ENCODE measurements at places on chromosomes 2 and 18.

DNA sequence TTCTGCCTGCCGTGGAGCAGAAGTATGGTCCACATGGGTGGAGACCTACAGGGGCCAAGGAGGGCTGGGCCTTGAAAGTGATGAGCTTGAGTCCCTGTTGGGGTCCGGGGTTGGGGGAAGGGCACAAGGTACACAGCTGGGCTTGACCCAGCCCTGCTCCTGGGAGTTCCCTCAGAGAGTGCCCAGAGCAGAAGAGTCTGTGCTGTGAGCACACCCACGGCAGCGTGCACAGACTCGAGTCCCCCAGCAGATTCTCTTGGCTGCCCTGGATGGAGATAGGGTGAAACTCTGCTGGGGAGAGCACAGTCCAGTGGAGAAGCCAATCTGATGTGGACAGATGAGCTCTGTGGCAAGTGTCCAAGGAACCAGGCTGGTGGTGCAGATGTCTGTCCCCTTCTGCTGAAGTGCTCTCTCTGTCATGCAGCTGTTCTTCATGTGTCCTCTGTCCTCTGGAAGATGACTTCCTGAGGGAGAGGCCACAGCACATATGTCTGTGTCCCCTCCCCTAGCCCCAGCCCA is 27.5 kb downstream of the INPP4A start:
- DNase-seq = peak; percentile 15

- no peak for DNase-seq
Measured at GRCh38 chr2:233857511-233858141, 3.3 kb upstream of the HJURP start.

DNA sequence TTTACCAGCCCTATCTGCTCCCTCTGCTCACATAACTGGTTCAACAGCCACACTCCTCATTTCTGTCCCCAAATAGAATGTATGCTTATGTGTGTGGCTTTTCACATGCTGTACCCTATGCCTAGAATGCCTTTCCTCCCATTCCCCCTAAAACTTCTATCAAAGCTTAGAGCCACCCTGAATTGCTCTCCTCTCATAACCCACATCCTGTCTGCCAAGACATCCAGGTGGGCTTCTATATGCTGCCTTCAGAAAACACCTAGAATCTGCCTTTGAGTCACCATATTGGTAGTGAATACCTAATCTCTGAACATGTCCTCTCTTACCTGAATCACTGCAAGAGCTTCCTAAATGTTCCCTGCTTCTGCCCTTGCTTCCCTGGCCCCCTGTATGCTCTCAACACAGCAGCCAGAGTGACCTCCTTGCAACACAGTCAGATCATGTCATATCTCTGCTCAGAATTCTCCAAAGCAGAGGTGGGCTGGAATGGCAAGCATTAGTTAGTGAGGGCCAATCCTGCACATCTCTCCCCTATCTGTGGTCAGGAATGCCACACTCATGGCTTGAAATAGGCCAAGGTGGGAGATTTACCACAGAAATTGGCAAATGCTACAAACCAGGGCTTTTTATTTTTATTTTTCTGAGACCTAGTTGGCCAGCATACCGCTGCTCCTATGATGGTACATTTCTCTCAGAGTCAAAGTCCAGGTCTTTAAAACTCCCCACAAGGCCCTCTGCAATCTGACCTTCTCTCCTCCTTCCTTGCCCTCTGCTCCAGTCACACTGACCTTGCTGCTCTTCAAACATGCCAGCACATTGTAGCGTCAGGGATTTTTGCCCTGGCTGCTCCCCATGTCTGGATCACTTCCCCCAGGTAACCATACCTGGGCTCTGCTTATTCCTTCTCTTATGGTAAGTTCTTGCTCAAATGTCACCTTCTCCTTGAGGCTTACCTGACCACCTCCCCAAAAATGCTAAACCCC is 111.8 kb upstream of the STON1 start:
- no peak for DNase-seq

- no peak for DNase-seq
Measured at GRCh38 chr2:73174244-73174643, 28.1 kb upstream of the NOTO start.

- DNase-seq = no peak
Measured at GRCh38 chr2:71806432-71806831, 341.2 kb downstream of the CYP26B1 start.

DNA sequence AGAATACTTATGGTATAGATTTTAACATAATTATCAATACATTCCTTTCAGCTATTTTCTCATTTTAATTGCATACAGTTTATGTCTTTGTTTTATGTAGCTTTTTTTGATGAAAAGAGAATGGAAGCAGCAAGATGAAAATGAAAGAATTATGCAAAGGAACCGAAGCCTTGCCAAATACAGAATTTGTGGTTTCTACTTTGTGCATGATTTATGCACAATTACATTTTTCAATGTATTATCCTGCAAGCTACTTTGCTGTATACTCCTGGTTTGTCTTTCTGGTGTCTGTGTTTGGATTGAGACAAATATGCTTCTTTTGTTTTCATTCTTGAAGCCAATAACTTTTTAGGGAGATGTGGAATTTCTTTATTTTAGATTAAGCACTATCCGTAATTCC is 1642.6 kb upstream of the CELF4 start:
- no peak for DNase-seq

DNA sequence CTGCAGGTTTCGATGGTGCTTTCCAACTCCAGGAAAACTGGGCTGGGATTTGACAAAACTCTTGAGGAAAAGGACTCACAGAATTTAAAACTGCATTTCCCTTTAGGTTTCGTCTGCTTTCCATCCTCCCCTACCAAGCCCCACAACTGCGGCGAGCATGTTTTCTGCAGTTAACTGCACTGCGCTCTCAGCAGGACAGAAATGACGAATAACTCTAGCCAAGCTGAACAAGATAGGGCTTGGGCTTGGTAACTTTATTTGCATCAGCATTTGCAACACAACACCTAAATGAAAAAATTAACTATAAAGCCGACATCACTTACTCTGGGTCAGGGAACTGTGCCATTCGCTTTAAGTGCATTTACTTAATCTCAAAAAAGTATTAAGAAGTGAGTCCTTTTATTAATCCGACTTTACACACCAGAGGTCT is 669 bp upstream of the PIKFYVE start:
- DNase-seq = peak; percentile 18

DNA sequence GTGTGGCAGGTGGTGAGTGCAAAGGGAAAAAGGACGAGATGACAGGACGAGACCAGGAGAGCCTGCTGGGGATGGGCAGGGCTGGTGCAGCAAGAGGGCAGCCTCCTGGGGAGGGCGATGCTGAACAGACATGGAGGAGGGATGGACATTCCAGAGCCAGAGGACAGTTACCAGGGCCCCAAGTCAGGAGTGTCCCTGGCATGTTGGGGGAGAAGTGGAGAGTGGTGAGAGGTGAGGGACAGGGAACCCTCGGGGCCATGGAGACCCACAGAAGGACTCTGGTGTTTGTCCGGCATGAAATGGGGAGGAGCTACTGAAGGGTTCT is 19.0 kb downstream of the MTERF4 start:
- no peak for DNase-seq

DNA sequence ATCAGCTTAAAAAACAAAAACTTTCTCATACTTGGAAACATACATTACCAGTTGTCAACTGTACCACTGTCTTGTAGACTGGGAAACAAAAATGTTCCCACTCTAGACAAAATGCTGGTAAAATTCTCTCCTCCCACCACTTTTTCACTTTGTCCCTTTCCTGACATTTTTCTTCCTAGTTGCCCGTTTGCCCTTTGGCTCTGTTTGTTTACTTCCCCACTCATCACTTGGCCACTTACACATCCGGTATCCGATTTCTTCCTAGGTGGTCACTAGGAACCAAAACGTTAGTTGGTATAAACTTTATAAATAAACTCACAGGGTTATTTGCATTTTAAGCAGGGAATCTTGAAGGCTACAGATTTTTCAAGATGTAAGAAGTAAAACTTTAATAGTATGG is 84.9 kb downstream of the METTL4 start:
- DNase-seq = no peak

GRCh38 chr2:161391737-161392506 is 24.2 kb upstream of the TBR1 start:
- DNase-seq = no peak

DNA sequence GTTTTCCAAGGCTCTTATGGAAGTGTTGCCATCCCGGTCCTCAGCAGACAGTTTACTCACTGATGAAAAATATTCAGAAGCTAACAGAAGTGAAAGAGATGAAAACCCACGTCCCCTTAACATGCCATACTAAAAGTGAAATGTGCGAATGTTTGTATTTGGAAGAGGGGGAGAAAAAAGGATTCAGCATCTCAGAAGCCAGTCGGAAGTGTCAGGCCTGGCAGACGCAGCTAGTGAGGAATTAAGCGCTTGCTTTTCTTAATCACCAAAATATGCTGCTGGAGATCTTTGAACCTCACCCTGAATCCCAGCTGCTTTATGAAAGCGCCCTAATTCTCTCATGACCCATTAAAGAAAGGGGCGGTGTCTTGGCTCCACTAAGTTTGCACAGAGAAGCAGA is 653.7 kb downstream of the DCDC2C start:
- DNase-seq = no peak

DNA sequence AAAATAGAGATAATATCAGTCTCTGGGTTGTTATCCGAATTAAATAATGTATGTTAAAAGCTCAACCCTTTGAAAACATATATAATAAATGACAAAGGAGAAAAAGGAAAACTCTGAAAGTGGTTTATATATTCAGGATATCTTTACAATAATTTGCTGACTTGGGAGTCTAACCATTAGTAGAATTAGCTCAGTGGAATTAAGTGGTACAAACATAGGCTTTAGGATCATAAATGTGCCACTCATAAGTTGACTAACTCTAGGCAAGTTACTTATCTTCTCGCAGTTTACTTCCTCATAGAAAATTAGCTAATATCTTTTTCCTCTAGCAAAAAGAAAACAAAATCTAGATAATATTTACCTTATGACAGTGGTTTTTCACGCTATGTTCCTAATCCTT is 44.6 kb downstream of the HEATR5B start:
- no peak for DNase-seq

DNA sequence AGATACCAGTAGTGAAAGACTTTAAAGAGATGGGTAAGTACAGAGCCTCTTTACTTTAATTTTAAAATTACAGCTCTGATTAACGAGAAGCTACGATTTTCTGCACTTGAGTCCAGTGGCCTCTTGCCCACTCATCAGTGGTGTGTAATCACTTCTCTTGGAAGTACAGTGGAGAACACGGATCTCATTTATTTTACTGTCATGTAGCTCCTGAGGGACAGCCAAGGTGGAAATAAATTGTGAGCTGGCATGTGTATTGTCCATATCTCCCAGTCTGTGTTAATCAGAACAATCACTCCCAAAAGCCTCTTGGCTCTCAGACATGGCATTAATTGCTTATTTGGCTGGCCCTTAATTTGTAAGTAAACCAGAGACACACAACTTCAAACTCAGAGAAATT is 69.4 kb downstream of the LOXHD1 start:
- DNase-seq = no peak

DNA sequence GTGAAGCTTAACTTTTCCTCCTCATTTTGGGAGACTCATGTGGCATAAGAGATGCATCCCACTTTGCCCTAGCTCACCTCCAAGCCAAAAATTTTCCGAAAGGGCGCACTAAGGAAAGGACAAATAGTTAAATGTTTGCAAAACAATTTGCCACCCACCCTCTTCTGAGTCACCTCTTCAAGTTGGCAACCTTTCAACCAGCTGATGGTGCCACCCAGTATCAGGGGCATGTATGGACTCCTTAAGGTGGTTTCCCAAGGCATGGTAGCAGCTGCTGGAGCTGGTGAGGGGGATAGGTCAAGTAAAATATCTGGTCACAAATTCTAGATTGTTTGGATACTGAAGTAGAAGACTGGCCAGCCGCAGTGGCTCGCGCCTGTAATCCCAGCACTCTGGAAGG is 17.2 kb upstream of the ITGAV start:
- DNase-seq = peak; percentile 36

DNA sequence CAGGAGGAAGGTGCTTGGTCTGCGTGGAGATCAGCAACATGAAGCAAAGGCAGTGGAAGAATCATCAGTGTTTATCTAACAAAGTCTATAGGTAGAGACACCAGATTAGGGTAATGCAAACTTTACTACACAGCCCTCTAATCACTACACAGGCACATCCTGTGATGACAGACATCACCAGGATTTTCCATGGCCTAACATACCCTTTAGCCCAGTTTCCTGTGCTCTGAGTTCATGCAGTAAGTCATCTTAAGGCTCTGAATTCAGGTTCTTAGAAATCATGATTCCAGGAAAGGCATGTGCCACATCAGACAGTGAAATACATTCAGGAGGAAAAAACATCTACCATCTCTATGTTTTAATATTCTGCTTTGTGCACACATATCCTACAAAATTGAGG is 708.5 kb upstream of the SLC8A1 start:
- no peak for DNase-seq

- no peak for DNase-seq
Measured at GRCh38 chr2:230666446-230666845, 46.2 kb upstream of the CAB39 start.

GRCh38 chr2:47091118-47091517 is 64.0 kb downstream of the STPG4 start:
- DNase-seq = peak; percentile 45

GRCh38 chr2:209529579-209529978 is 105.7 kb downstream of the MAP2 start:
- DNase-seq = no peak

DNA sequence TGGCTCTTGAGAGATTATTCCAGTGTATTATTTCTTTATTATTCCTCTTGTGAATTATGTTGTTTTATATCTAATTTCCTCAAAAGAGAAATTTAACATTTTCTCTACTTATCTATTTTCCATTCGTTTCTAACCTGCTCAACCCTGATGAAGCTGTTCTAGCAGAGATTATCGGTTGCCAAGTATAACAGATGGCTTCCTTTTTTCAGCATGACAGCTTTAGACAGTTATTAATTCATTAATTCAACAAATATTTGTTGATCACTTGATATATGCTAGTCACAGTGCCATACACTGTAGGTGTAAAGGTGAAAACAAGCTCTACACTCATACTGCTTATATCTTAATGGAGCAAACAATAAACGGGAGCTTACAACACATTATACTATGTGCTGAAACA is 137.9 kb upstream of the UBE2E3 start:
- no peak for DNase-seq

DNA sequence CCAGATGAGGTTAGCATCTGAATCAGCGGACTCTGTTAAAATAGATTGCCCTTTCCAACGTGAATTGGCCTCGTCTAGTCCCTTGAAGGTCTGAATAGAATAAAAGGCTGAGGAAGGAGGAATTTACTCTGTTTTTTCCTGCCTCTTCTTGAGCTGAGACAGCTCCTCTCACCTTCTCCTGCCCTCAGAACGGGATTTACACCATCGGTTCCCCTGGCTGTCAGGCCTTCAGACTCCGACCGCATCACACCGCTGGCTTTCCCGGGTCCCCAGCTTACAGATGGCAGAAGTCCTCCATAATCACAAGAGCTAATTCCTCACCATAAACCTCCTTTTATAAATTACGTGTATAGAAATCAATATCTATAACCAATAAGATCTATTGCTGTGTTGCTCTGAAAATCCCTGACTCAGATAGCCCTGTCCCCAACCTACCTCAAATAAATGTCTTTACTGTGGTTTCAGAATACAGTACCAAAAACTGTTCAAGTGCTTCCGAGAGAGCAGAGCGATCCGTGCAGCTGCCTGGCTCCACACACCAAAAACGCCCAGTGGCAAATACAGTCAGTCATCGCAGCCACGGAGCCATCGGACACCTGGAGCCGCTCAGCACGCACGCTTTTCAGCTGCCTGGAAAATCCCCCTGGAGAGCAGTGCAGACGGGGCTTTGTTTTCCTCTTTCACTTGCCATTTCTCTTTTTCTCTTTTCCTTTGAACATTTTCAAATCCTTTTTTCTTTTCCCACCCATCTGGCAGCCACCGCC is 196.9 kb downstream of the NRP2 start:
- DNase-seq = peak; percentile 15

- peak; percentile 94 for DNase-seq
Measured at GRCh38 chr2:234840336-234840735, 111.5 kb upstream of the SH3BP4 start.

Data from LHCN-M2 (cell line).